GM23338 (cell line): ENCODE measurements at places on chromosomes 4 and X.

- DNase-seq, result no peak
- H3K36me3 ChIP-seq, result no peaks in the 10 kb centered on the region
- no peak overlapping the region for H3K27ac ChIP-seq
- H3K4me3 ChIP-seq, result no peak overlapping the region
- peaks cover 16% of the 10 kb centered on the region for H3K4me1 ChIP-seq
- H3K27me3 ChIP-seq, result no peaks in the 10 kb centered on the region
These were observed 96.5 kb upstream of the PGRMC2 start for GRCh38 chr4:128384091-128384520.

GRCh38 chr4:145390571-145390970 is 91.1 kb upstream of the SMAD1 start:
- H3K27me3 ChIP-seq, result no peaks in the 10 kb centered on the region
- no peaks in the 10 kb centered on the region for H3K36me3 ChIP-seq
- no peak overlapping the region for H3K4me3 ChIP-seq
- H3K4me1 ChIP-seq, result no peaks in the 10 kb centered on the region
- DNase-seq, result no peak

- H3K4me3 ChIP-seq, result no peak overlapping the region
- no peaks in the 10 kb centered on the region for H3K36me3 ChIP-seq
- peaks cover 28% of the 10 kb centered on the region for H3K27me3 ChIP-seq
- H3K4me1 ChIP-seq, result no peaks in the 10 kb centered on the region
These were observed 4.5 kb downstream of the MAP7D2 start for GRCh38 chrX:20112022-20112774.

DNA sequence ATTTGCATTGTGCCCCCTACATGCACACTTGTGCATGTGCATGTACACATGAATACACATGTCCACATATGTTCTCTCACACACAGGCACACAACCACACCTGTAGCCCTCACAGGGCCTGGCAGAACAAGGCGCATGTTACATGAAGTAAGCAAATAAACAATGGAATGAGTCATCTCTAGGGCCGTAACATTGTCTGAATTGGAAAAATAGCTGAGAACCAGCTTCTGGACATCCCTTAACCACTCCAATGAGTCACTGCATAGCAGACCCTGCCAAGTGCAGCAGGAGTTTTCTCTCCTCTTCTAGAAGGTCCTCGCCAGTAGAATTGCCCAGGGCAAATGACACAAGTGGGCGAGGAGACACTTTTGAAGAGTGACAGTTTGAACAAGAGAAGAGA is 66.1 kb downstream of the MAGEA10 start:
- H3K4me1 ChIP-seq, result no peaks in the 10 kb centered on the region
- H3K27me3 ChIP-seq, result no peaks in the 10 kb centered on the region
- no peak for DNase-seq
- no peaks in the 10 kb centered on the region for H3K36me3 ChIP-seq

- no peaks in the 10 kb centered on the region for H3K36me3 ChIP-seq
- H3K27me3 ChIP-seq, result no peaks in the 10 kb centered on the region
- H3K4me3 ChIP-seq, result no peak overlapping the region
- DNase-seq, result no peak
- H3K27ac ChIP-seq, result no peak overlapping the region
These were observed 163.1 kb downstream of the ARAP2 start for GRCh38 chr4:36081185-36081584.

DNA sequence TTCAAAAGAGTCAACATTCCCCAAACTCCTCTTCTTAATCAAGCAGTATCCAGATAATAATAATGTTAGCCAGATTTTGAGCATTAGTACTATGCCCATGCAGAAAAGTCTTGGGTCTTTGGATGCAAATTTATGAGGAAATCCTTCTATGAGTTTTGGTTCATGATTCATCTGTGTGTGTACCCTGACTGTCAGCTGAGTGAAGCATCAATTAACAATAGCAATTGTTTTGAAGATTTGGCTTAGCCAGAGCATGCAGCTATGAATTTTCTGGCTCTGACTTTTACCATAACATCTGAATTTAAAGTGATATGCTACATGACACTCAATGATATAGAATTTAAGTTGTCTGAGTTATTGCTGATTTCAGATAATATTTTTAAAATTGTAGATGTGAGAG is 145.8 kb downstream of the KLHL4 start:
- H3K4me3 ChIP-seq, result no peak overlapping the region
- DNase-seq, result no peak
- H3K36me3 ChIP-seq, result no peaks in the 10 kb centered on the region
- H3K27ac ChIP-seq, result peak overlapping the region; percentile 59; the same call in 1 of the 2 replicates

- H3K4me1 ChIP-seq, result 0 out of 2 replicates have a peak, but pooled peaks cover 4% of the 10 kb centered on the region
- H3K27ac ChIP-seq, result no peak overlapping the region
- H3K27me3 ChIP-seq, result no peaks in the 10 kb centered on the region
These were observed 140.4 kb upstream of the GRID2 start for GRCh38 chr4:92163348-92163747.

DNA sequence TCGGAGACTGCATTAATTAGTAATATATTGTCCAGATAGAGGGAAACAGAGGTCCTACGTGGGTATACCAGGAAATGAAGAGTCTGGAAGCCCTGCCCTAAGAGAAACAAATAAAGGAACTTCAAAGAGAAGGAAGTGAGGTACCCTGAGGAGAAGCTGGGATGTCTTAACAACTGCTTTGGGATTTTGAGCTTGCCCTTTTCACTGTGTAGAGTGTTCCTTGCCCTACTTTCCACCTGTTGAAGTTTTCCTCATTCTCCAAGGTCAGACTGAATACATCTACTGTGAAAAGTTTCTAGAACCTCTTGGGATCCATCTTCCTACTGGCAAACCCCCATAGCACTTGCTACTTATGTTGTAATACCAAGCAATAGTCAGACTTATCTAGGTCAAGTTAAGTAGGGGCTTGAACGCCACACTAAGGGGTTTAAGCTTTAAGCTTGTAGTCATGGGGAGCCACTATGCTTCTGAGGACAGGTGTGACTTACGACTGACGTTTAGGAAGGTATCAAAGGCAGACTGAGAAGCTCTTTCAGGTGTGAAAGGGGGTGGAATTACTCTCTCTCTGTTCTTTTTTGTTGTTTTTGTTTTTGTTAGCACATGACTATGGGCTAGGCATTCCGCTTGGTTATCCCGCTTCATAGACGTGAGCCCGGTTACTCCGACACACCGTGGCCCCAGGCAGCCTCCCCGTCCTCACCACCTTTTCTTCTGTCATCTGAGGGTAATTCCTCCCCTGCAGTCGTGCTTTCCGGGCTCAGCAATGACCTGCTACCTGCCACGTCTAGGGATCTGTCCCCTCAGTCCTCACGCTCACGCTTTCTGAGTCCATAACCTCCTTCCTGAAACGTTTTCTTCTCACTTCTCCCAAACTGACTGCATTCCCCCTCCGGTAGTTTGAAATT is 959 bp upstream of the REST start:
- peaks cover 24% of the 10 kb centered on the region for H3K27me3 ChIP-seq
- peaks cover 49% of the 10 kb centered on the region for H3K4me1 ChIP-seq

DNA sequence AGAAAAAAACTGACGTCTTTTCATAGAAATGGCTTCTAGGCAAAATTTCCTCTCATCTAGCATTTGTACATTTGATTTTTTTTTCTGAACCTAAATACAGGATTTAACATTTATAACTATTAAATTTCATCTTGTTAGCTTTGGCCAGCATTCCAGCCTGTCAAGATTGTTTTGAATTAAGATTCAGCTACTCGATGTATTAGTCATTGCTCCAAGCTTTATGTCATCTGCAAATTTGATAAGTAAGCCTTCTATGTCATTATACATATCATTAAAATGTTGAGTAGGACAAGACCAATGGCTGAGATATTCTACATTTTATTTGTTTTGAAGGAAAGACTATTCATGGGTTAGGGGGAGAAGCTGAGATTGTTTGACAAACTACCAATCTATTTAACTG is 46.7 kb downstream of the DDX53 start:
- H3K4me3 ChIP-seq, result no peak overlapping the region
- no peaks in the 10 kb centered on the region for H3K36me3 ChIP-seq
- no peak overlapping the region for H3K27ac ChIP-seq
- H3K4me1 ChIP-seq, result no peaks in the 10 kb centered on the region
- no peaks in the 10 kb centered on the region for H3K27me3 ChIP-seq

GRCh38 chr4:3812211-3812934 is 46.2 kb downstream of the ADRA2C start:
- H3K27ac ChIP-seq, result no peak overlapping the region
- peaks cover 10% of the 10 kb centered on the region for H3K4me1 ChIP-seq
- no peak overlapping the region for H3K4me3 ChIP-seq
- H3K27me3 ChIP-seq, result no peaks in the 10 kb centered on the region
- DNase-seq, result no peak

- no peaks in the 10 kb centered on the region for H3K4me1 ChIP-seq
- H3K36me3 ChIP-seq, result no peaks in the 10 kb centered on the region
- H3K27me3 ChIP-seq, result no peaks in the 10 kb centered on the region
- H3K27ac ChIP-seq, result no peak overlapping the region
- H3K4me3 ChIP-seq, result no peak overlapping the region
These were observed 684.5 kb downstream of the GRID2 start for GRCh38 chr4:92988301-92988700.

DNA sequence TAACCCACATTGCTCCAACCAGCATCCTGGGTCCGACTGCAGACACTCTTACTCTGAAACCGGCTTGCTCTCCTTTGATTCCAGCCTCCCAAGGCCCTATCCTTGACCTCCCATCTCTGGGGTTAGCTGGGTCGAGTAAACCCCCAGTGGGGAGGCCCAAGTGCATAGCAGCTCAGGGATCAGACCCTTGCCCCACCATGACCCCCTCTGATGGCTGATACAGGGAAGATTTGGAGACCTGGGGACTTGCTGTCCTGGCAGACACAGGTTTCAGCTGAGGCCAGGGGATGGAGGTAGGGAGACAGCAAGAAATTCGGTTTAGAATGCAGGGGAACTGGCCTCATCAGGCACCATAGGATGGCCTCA is 23.6 kb upstream of the CDKL5 start:
- H3K4me1 ChIP-seq, result no peaks in the 10 kb centered on the region
- no peak for DNase-seq
- H3K4me3 ChIP-seq, result no peak overlapping the region
- no peaks in the 10 kb centered on the region for H3K36me3 ChIP-seq

DNA sequence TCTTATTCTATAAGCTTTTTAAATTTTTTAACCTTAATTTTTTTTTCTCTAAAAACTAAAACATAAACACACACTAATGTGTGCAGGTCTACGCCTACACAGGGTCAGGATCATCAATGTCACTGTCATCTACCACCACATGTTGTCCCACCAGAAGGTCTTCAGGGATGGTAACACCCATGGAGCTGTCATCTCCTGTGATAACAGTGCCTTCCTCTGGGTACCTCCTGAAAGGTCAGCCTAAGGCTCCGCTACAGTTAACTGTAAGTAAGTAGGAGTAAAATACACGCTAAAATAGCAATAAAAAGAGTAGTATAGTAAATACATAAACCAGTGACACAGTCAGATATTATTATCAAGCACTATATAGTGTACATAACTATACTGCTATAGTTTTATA is 45.9 kb upstream of the GPRIN3 start:
- no peaks in the 10 kb centered on the region for H3K36me3 ChIP-seq
- no peak overlapping the region for H3K27ac ChIP-seq
- H3K27me3 ChIP-seq, result no peaks in the 10 kb centered on the region
- DNase-seq, result no peak

GRCh38 chr4:72424006-72424405 is 145.0 kb downstream of the ADAMTS3 start:
- H3K4me3 ChIP-seq, result no peak overlapping the region
- no peaks in the 10 kb centered on the region for H3K4me1 ChIP-seq
- DNase-seq, result no peak
- no peak overlapping the region for H3K27ac ChIP-seq
- no peaks in the 10 kb centered on the region for H3K27me3 ChIP-seq
- no peaks in the 10 kb centered on the region for H3K36me3 ChIP-seq

DNA sequence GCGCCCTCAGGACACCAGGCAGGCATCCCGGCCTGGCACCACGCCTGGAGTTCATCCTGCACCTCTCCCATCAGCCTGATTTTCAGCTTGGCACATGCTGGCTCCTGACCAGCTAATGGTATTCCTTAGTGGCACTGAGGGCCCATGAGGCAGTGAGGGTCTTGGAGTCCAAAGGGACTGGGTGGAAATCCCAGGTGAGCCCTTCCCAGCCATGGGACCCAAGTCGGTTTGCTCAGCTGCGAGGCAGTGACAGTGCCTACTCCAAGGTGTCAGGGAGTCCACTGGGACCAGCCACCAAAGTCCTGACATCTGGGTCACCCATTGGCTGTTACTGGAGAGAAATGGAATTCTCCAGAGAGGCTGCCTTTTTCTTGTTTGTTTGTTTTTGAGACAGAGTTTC is 4.9 kb downstream of the SSR4 start:
- no peak for DNase-seq
- no peaks in the 10 kb centered on the region for H3K27me3 ChIP-seq
- no peak overlapping the region for H3K27ac ChIP-seq
- H3K36me3 ChIP-seq, result no peaks in the 10 kb centered on the region

DNA sequence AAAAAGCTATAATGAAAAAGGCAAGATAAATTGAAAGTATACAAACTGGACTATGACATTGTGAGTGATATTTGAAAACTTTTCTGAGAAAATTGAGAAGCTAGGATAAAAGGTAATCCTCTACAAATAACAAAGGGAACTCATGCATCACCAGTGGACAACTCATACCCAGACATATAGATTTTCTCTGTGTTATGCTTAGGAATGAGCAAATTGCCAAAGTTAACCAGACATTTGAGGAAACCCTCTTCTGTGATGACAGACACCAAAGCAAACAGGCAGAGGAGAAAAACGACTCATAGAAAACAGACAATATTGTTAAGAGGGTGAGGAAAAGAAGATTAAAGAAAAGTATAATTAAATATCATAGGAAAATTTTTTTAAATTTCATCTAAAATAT is 186.5 kb downstream of the MAB21L2 start:
- no peaks in the 10 kb centered on the region for H3K27me3 ChIP-seq
- no peaks in the 10 kb centered on the region for H3K4me1 ChIP-seq
- DNase-seq, result no peak
- H3K27ac ChIP-seq, result no peak overlapping the region

DNA sequence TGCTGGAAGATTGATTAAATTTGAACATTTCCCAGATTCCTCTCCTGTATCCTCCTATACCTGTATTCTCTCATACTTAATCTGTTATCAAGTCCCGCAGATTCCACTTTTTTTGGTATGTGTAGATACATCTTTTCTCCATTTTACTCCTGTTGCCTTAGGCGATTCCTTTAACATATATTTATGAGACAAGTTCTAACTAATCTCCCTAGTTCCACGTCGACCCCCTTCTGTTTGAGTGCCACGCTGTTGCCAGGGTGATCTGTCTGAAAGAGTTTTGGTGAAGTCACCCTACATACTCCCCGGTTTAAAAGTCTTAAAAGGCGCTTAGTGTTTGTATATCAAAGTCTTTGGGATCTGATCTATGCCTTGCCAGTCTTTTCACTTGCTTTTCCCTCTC is 2.4 kb downstream of the HNRNPH2 start:
- H3K36me3 ChIP-seq, result no peaks in the 10 kb centered on the region; the same call in 1 of the 2 replicates
- 0 out of 2 replicates have a peak, but pooled peaks cover 2% of the 10 kb centered on the region for H3K4me1 ChIP-seq
- no peaks in the 10 kb centered on the region for H3K27me3 ChIP-seq
- 0 out of 2 replicates have a peak overlapping the region, but pooled peaks have one; percentile 79 for H3K4me3 ChIP-seq

GRCh38 chrX:136878423-136878822 is 2.1 kb downstream of the RBMX start:
- H3K27me3 ChIP-seq, result no peaks in the 10 kb centered on the region
- H3K4me3 ChIP-seq, result peak overlapping the region; percentile 91

DNA sequence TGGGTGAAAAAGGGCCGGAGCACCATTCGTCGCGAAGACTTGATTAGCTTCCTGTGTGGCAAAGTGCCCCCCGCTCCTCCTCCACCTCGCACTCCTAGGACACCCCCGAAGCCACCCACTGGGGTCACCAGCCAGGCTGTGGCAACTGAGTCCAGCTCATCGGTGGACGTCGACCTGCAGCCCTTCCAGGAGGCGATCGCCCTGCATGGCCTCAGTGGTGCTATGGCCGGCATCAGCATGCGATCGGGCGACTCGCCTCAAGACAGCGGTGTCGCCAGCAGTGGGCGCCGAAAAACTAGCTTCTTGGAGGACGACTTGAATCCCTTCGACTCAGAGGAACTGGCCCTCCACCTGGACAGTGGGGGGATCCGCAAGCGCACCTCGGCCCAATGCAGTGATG is 126.8 kb upstream of the CXorf66 start:
- peaks cover 16% of the 10 kb centered on the region for H3K4me1 ChIP-seq
- H3K27me3 ChIP-seq, result peaks cover 5% of the 10 kb centered on the region; the same call in 1 of the 2 replicates
- H3K36me3 ChIP-seq, result no peaks in the 10 kb centered on the region
- no peak for DNase-seq
